GOT3 (cell line): ENCODE measurements at places on chromosomes 7 and 10.

GRCh38 chr7:44269943-44270493, 55.4 kb downstream of the CAMK2B start:
- no peak for DNase-seq

- no peak for DNase-seq
Observed at GRCh38 chr7:143374561-143374960, 6.6 kb upstream of the ZYX start.

GRCh38 chr7:31373337-31374289, 33.1 kb upstream of the NEUROD6 start:
- no peak for DNase-seq

DNA sequence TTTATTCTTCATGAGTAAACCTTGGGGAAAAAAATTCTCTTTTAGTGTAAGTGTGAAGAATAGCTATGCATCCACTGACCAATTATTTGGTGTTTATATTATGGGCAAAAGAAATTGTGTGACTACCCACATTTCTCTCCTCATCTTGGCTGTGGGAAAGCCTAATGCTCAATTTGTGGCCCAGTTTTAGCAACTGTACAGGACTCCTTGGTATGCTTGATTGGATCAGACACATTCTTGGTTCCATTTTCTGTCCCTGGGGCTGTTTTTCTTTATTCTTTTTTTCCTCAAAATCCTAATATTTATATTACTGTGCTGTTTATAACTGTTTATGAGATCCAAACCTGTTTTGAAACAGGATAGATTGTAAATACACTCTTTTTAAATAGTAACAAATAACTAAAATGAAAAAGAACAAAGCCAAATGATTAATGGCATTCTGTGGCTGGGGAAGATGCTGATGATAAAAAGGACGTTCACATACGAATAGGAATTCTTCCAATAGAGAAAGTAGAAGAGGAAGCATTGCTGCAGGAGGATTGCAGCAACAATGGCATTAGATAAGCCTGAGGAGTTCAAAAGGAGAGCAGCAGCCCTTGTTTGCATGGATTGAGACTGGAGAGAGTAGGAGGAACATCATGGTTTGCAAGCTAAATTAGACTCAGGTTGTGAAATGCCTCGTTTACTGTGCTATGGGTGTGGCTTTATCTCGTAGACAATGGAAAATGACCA, 580.5 kb downstream of the INHBA start:
- DNase-seq, result no peak

DNA sequence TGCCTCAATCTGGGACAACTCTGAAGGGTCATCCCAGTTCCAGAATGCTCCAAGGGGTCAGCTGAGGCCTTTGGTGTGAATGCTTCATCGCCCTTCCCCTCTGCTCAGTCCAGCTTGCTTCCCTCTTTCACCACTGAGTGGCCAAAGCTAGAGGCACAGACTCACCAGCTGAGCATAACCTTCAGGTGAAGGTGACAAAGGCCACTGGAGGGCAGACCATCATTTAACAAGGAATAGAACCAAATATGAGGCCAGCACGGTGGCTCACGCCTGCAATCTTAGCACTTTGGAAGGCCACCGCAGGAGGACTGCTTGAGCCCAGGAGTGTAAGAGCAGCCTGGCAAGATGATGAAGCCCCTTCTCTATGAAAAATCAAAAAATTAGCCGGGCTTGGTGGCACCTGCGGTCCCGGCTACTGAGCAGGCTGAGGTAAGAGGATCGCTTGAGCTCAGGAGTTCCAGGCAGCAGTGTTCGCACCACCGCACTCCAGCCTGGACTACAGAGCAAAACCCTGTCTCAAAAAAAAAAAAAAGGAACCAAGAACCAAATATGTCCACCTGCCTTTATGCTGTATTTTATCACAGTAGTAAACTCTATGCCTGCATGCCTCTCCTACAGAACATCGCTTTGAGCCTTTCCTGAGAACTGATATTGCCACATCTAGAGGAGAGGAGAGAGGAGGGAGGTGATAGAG, 13.4 kb downstream of the PRKAG2 start:
- no peak for DNase-seq

GRCh38 chr7:131581241-131582051, 25.0 kb upstream of the PODXL start:
- no peak for DNase-seq

DNA sequence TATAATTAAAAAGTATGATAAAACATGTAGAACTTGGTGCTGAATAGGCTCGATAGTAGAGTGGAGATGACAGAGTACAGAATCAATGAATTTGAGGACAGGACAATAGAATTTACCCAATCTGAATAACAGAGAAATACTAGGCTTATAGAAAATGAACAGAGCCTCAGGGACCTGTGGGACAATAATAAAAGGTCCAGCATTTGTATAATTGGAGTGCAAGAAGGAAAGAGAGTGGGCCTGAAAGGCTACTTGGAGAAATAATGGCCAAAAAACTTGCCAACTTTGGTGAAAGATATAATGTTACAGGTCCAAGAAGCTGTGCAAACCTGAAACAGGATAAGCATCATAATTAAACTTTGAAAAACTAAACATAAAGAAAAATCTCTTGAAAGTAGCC, 227.3 kb downstream of the CXCL12 start:
- DNase-seq, result no peak

DNA sequence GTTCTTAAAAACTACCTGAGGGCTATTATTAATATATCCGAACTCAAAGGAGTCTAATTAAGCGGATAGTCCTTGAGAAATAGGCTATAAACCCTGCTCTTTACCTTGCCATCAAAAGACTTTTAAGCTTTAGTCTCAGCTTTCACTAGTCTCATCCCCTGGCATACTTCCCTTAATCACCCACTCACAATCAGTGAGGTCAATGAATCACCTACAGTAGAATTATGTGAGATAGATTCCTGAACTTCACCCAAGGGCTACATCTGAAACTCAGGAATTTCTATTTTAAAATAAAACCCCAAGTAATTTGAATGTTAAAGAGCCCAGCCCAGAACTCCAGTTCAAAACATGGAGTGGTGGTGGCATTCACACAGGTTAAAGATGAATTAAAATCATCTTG, 108.7 kb downstream of the ETV1 start:
- no peak for DNase-seq

GRCh38 chr7:91347290-91347689, 83.1 kb downstream of the FZD1 start:
- no peak for DNase-seq

- DNase-seq, result no peak
Observed at GRCh38 chr7:77649716-77650349, 46.4 kb upstream of the RSBN1L start.
